HFF-Myc (cell line): ENCODE measurements at places on chromosomes 16 and 17.

- DNase-seq, result no peak
Observed at GRCh38 chr16:15915555-15916081, 27.2 kb upstream of the CEP20 start.

- DNase-seq, result no peak
Observed at GRCh38 chr16:67463059-67463458, 17.9 kb downstream of the ATP6V0D1 start.

GRCh38 chr17:17763136-17763535 is 73.7 kb downstream of the SREBF1 start:
- no peak for DNase-seq

DNA sequence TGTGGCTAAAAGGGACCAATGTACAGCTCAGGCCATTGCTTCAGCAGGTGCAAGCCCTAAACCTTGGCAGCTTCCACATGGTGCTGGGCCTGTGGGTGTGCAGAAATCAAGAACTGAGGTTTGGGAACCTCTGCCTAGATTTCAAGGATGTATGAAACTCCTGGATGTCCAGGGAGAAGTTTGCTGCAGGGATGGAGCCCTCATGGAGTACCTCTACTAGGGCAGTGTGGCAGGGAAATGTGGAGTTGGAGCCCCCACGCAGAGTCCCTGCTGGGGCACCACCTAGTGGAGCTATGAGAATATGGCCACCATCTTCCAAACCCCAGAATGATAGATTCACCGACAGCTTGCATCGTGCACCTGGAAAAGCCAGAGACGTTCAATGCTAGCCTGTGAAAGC is 13.0 kb downstream of the EFCAB5 start:
- DNase-seq, result no peak

DNA sequence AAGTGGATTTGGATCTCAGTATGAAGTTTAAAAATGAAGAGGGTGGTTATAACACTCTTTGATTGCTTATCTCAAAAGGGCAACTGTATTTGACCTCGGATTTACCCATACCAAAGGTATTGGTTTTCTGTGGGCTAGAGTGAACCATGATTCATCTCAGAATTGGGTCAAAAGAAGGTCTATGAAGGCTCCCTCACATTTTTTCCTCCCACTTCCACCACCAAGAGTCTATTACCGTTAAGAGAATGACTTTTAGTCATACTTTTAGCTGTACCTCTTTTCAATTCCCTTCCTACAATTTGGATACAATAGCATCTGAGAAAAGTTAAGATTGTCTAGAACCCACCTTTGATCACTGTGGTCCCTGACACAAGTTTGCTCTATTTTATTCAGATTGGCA is 280.9 kb downstream of the RBFOX1 start:
- DNase-seq, result no peak

DNA sequence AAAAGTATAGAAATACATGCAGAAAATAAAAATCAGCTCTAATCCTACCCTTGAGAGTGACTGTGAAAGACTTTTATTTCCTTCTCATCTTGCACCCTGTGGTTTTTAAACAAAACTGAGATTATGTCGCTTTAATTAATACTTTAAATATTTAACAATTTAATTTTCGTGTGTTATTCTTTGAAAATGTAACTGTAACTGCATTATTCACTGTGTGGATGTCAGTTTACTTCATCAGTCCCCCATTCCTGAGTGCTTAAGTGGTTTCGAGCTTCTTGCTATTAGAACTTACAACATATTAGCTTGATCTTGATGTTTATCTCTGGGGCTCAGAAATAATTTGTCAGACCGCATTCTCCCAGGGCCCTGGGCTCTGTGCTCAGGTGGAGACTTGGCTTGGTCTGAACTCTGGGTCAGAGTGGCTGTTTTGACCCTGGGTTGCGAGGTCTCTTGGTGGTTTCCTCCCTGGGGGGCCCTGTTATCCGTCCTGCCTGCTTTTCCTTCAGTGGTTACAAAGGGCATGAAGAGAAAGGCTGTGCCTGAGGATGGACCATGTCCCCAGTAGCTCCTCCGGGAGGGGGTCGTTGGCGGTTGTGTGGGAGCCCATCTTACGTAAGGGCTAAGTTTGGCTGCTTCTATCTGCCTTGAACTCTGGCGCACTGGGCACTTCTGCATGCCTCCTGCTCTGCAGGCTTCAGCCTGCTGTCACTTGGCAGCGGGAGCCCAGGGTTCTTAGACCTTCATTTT is 25.7 kb downstream of the AKAP1 start:
- DNase-seq, result no peak

DNA sequence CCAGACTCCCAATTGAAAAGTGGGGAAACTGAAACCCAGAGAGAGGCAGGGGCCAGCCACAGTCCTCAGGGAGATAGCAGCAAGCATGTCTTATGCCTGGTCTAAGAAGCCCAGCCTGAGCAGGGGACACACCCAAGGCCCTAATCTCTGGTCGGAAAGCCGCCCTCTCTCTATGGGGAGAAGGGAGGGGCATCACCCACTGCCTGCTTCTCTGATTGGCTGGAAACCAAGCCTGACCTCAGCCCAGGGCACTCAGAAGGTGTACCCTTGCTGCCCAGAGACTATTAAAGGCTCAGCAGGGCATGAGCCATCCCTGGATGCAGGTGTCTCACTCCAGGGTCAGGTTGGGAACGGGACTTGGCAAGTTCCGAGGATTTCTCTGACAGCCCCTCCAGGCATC is 5.7 kb upstream of the KRT13 start:
- DNase-seq, result no peak

GRCh38 chr17:77209330-77209748 is 68.6 kb downstream of the SEC14L1 start:
- no peak for DNase-seq

GRCh38 chr17:45261577-45262515 is at the start of gene SPATA32:
Gene SPATA32 (minus strand): TSS chr17:45262094. CDS start chr17:45262016, 78 bp downstream.
- DNase-seq, result no peak

DNA sequence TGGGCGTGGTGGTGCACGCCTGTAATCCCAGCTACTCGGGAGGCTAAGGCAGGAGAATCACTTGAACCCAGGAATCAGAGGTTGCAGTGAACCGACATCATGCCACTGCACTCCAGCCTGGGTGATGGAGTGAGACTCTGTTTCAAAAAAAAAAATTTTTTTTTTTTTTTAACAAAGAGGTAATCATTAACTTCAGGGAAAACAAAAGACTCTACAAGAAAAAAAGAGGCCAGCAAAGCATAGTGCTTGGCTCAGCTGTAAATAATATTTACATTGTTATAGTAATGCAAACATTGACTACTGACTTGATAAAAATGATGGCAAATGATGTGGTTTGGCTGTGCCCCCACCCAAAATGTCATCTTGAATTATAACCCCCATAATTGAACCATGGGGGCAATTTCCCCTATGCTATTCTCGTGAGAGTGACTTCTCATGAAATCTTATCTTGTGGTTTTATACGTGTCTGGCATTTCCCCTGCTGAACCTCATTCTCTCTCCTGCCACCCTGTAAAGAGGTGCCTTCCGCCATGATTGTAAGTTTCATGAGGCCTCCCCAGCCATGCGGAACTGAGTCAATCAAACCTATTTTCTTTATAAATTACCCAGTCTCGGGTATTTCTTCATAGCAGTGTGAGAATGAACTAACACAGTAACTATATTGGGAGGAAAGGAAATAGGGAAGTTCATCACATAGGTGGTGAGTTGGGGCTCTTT is 12.7 kb upstream of the SSTR2 start:
- DNase-seq, result no peak

DNA sequence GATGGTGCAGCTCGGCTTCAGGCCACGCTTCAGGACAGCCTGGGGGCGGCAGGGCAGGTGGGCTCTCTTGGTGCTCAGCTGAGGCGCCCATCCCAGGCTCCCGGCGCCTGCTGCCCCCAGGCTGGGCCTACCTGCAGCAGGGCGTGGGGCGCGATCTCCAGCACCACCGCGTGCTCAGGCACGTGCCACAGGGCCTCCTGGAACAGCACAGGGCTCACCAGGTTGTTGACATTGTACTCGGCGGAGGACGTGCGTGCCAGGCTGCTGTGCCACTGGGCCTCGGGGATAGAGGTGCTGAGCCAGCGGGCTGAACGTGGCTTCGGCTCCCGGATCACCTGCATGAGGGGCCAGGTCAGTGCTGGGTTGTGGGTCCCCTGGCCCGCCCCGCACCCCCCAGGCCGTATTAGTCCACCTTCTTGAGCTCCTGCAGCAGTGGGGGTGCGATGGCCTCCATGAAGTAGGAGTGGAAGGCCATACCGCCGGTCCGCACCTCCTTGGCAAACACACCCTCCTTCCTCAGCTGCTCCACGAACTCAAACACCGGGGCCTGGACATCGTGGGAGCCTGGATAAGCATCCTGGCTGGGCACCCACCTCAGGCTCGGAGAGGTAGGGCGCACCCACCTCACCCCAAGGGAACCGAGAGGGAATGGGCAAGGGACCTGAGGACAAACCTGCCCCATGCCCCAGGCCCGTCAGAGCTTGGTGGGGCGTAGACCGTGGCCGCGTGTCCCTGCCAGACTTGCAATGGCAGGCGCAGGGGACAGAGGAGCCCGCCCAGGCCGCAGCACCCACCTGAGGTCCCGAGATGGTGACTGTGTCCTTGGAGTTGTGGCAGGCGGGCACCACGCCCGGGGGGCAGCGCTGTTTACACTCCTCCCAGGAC is 9.0 kb downstream of the FASN start:
- DNase-seq, result no peak

GRCh38 chr17:65173976-65174683 is 37.0 kb downstream of the RGS9 start:
- DNase-seq, result no peak

- DNase-seq, result no peak
Observed at GRCh38 chr16:67975321-67976105, 4.8 kb downstream of the DPEP3 start.

- no peak for DNase-seq
Observed at GRCh38 chr17:29749045-29749825, 126.5 kb upstream of the CORO6 start.

DNA sequence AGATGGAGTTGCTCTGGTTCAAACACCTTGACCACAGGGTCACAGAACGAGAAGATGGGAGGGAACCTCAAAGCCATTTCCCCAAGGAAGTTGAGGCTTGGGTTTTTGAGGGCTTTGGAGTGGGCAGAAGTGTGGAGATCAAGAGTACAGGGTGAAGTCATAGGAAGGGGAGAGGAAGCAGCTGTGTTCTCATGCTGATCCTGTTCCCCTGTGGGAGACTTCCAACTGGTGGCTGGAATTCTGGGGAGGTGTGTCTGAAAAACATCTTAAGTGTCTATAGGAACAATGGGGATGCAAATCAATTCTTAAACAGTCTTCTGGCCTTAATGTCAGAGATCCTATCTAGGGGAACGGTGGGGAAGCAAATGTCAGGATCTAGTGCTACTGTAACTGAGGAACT is 38.8 kb upstream of the HSBP1 start:
- DNase-seq, result no peak

GRCh38 chr17:67316781-67317180 is 49.6 kb downstream of the PSMD12 start:
- DNase-seq, result no peak

DNA sequence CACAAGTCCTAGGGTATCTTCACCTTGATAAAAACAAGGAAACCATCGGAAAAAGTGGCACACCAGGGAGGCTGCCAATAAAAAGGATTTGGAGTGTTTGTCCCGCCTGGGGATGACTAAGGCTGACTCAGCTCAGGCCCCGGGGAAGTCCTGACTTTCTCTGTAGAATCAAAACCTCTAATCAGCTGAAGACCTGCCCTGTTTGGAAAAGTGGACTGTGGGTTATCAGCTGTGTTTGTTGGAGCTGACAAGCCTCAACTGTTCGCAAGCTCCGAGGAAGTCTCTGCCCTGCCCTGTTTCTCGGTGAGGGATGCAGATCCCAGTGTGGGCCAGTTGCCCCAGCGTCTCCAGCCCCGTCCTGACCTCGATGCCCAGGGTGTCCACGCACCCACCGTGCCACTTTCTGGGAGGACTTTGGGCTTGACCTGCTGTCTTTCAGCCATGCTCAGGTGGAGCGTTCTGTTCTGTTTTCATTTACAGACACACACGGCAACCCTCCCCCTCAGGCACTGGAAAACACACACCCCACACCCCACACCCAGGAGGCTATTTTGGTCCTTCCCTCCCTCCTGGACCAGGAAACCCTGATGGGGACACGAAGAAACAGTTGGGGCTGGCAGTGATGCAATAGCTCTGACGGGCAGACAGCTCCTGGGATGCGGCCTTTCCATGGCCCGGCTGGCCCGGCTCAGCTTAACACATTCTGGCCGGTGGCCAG is 27.6 kb upstream of the PITPNA start:
- peak; percentile 55 for DNase-seq

DNA sequence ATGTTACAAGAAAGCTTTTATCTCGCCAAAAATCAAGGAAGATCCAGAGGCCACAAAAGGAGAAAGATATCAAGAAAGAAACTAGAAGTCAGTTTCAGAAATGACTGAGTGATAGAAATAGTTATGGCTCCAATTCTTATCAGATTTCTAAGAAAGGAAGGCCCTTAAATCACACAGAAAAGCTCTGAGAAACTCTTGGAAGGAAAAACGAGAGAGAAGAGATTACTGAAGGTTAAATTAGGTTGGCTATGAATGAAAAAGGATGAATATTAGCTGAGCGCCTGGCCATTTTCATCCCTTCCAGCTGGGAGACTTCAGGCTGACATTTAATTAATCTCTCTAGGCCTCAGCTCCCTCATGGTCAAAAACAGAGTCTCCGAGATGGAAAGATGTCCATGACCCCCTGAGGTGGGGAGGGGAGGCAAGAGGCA is 72.3 kb downstream of the CYTH1 start:
- no peak for DNase-seq

GRCh38 chr16:63361032-63361624 is 1324.9 kb upstream of the CDH8 start:
- DNase-seq, result peak; percentile 30

DNA sequence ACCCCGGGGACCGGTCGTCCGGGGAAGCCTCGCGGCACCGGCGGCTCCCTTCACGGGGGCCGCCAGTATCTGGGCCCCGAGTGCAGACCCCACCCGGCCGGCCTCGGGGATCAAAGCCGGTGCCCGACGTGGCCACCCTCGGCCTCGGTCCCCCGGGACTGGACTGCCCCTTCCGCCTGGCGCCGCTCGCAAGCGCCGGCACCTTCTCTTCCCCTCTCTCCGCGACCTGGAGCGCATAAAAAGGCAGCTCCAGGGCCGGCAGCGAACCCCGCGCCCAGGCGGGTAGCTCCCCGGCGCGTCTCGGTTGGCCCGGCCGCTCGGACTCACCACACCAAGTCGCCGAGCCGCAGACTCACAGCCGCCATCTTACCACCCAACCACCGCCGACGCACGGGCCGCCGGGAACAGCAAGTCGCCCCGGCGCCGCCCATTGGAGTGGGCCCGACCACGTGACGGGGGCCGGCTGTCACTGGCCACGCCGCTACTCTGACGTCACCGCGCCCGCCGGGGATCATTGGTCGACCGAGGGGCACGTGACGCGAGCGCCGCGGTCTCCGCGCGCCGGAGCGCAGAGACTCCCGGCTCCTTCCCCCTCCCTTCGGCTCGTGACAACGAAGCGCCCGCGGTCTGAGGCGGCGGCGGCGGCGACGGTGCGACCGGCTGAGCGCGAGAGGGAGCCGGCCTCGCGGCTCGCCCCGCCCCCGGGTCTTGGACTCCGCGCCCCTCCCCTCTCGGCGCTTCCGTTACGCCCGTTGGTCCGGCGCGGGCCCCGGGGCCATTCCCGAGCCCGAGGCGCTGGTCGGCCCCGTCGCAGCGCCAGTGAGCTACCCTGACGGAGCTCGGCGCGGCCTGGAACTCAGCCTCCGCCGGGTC is at the start of the genes GLYR1 and UBN1:
GLYR1 (minus strand) TSS at position 388 of the 873 bp plus-strand sequence; CDS start at position 365, 23 bp downstream.
UBN1 (plus strand) TSS at position 581 of the 873 bp plus-strand sequence. CDS start 5,437 bp downstream, outside the sequence.
- peak; percentile 79 for DNase-seq

- no peak for DNase-seq
Observed at GRCh38 chr17:61414936-61415251, 15.3 kb downstream of the TBX2 start.
